ENCODE measurements at places on chromosomes 7 and 10.

- no peak for DNase-seq
Observed at GRCh38 chr10:17235136-17235535, 7.1 kb downstream of the VIM start.

- no peak for DNase-seq
Observed at GRCh38 chr7:125098377-125098970, 168.8 kb upstream of the POT1 start.

- DNase-seq, result no peak
Observed at GRCh38 chr7:130040576-130040975, 10.6 kb downstream of the ZC3HC1 start.

GRCh38 chr10:50615658-50616057 lies 8.1 kb downstream of the SGMS1 start:
- no peak for DNase-seq

All from NCI-H146 (cell line).